ENCODE measurements at places on chromosomes 2 and 18.

GRCh38 chr18:48153613-48154481 is 223.4 kb upstream of the SMAD2 start:
- peak; percentile 89 for DNase-seq

DNA sequence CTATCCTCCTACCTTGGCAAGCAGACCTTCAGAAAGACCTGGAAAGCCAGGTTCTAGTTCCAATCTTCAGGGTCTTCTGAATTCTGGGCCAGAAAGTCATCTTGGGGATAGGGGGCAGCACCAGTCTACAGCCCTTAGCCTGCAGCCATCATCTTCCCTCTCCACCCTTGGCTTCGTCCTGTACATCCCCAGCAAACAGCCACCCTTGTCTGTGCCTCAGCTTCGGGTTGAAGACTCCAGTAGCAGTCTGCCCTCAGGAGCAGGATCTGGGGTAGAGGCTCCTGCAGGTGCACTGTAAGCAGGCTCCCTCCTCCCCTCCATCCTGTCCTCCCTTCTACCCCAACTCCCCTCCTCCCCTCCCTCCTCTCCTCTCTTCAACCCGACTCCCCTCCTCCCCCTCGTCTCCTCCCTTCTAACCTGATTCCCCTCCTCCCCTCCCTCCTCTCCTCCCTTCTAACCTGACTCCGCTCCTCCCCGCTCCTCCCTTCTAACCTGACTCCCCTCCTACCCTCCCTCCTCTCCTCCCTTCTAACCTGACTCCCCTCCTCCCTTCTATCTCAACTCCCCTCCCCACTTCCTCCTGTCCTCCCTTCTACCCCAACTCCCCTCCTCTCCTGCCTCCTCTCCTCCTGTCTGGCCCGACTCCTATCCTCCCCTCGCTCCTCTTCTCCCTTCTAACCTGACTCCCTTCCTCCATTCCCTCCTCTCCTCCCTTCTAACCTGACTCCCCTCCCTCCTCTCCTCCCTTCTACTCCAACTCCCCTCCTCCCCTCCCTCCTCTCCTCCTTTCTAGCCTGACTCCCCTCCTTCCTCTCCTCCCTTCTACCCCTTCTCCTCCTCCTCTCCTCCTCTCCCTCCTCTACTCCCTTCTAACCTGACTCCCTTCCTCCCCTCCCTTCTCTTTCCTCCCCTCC is 90.1 kb upstream of the SMAD2 start:
- DNase-seq = no peak

- DNase-seq = no peak
These were observed 9.0 kb upstream of the CWC22 start for GRCh38 chr2:180015951-180016709.

DNA sequence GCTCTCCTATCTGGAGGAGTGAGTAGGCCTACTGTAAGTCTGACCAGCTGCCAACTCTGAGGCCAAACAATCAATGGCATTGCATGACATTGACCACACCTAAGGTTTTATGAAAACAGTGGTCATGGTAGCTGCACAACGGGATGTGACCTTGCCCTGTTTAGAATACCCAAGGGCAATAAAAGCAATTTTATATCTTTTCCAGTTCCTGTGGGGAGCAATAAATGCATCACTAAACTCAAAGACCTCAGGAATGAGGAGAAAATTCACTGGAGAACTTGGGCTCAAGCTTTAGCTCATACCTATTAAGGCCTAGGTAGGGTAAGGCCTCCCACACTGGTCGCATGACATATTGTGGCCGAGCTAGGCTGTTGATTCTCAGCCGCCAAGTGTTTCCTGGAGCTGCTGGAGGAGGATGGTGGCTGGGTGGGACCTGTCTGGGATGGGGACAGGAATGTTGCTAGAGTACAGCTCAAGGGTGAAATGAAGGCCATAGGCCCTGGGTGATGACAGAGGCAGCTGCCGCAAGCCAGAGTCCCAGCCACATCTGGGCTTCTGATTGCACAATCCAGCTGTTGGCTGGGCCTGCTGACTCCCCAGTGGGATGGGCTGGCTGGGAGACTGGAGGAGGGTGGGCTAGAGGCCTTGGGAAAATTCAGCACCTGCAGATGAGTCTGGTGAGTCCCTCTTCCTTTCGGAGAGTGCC is 313.7 kb downstream of the CYP26B1 start:
- DNase-seq = no peak

DNA sequence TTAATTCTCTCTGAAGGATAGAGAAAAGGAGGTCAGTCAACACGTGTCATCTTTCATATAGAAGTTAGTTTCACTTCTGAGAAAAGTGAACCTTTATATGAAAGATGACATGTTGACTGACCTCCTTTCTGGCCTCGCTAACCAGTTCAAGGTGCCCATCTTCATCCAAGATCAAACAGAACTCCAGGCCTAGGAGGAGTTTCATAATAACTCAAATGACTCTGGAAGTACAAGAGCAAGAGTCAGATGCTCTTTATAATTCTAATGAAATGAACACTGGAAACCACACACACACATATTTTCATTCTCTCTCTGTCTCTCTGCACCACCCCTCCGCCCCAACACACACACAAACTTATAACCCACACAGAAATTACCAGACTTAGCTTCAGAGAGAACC is 16.3 kb downstream of the ANKRD44 start:
- DNase-seq = no peak

GRCh38 chr18:63087421-63088230 is 231.9 kb downstream of the BCL2 start:
- DNase-seq = no peak

DNA sequence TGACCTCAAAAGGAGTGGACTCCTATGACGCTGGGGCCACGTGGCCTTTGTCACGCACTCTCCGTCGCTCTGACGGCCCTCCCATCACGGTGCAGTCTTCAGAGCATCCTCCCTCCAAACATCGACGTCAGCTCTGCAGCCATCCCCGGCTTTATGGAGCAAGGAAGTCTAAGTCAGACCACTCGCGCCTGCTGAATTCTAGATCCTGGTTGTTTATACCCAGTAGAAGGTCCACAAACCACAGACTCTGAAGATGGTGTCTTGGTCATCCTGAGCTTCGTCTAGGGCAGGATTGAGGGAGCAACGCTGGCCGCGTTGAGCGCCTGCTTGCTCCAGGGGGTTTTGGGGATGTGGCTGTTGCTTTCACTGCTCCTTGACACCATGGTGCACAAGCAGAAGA is 228.0 kb upstream of the SALL3 start:
- DNase-seq = no peak

DNA sequence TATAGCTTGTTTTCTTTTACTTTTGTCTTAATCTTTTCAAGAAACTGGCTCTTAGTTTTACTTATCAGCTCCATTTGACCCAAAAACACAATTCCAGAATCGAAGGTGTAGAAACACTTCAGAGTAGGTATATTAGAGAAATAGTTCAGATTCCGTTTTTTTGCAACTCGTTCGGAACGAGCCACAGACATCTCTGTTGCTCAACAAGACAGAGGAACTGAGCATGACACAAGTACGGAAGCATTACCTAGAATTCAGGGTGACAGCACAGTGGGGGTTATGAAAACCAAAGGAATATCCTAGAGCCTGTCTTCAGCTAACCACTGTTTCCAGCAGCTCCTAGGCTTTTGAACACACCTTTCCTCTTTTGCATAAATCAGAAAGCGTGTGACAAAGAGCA is 5.0 kb downstream of the HRH4 start:
- DNase-seq = no peak

- DNase-seq = peak; percentile 44
These were observed 86.1 kb downstream of the SLC25A12 start for GRCh38 chr2:171807831-171808393.

DNA sequence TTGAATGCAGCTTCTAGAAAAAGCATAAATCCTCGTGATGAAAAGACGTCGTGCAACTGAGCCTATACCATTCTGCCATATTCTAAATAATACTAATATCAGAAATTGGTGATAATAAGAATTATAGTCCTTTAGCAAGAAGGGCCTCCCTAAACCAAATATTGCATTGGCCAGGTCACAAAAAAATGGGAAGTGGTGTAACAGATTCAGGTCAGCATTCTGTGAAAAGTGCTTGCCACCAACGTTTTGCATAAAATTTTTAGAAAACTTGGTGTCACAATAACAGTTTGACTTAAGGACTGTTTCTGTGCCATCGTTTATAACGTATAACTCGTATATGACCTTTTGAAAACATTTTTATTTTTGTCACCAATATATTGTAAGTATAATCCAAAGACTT is 603.6 kb downstream of the CPS1 start:
- DNase-seq = no peak

- peak; percentile 94 for DNase-seq
These were observed 72.5 kb downstream of the DGKD start for GRCh38 chr2:233426619-233427342.

GRCh38 chr2:105237045-105237765 is 4.3 kb upstream of the GPR45 start:
- no peak for DNase-seq

DNA sequence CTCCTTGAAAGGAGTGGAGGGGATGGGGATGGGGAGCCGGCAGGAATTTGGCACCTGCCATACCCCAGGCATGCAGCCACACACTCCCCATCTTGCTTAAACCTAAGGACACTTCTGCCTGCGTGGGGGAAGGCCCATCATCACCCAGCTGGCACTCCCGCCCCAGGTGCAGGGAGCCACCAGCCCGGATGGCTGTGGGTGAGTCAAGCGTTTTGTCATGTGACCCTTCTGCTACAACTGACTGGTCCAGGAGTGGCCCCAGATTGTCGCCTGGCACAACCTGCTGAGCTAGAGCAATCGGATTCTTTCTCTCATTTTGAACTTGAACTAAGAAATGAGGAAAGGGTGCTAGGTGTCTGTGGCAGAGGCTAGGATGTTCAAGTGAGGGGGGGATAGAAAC is 61.3 kb downstream of the TSN start:
- no peak for DNase-seq

DNA sequence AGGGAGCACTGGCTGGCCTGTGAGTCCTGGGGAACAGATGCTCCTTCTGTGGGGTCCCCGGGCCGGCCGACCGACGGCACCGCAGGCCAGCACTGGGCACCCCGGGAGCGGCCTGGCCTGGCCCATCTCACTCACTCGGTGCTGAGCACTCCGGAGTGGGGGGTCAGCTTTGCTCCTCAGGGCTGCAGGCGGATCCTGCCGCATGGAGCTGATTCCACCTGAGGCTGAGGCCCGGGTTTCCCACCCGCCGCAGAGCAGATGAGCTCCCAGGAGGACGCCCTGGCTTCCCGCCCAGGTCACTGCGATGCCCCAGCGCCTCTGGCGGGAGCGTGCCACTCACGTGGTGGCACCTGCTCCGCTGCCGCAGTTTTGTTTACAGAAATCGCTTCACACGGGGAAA is 418.6 kb downstream of the GALR1 start:
- DNase-seq = no peak

DNA sequence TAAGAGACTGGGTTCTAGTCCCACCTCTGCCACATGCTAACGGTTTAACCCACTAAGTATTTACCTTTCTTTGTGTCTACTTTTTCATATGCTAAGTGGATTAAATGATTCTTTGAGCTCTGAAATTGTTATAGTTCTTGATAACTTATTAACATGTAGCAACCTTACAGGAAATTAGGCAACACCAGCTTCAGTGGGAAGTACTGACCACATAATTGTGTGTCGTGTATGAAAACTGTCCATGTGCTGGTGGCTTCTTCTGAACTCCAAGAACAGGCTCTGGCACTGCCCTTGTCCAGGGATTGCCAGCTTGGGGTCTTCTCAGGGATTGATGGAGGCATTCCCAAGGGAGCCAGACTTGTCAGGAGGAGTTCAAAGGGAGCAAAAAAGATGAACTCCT is 427.7 kb downstream of the TGIF1 start:
- peak; percentile 44 for DNase-seq

- no peak for DNase-seq
These were observed 895.2 kb upstream of the ZEB2 start for GRCh38 chr2:145415151-145415550.

- DNase-seq = peak; percentile 66
These were observed 1.2 kb upstream of the CHMP1B start for GRCh38 chr18:11849841-11850634.

DNA sequence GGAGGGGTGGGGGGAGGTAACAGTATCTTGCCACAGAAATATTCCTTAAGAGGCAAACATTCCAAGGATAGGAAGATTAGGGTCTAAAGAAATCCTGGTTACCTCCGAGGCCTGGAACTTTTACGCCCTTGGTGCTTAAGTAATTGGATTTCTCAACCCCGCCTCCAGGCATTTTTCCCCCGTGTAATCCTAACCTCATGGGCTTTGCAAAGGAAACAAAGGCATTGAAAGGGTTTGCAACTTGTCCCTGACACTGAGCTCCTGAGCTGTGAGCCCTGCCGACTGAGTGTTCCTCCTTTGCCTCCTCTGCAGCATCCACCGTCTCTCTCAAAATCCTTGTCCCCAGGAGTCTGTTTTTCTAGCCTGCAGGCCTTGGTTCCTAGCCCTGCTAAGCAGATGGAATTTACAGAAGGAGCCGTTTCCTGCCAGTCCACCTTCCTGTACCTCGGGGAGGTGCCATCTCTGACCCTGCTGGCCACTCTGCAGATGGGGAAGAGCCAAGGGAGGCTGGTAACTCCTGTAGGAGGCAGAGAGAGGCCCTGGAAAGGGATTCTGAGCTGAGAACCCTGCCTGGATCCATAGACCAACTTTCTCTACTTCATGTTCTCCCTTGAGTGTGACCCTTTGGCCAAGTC is 24.2 kb downstream of the TET3 start:
- peak; percentile 12 for DNase-seq

DNA sequence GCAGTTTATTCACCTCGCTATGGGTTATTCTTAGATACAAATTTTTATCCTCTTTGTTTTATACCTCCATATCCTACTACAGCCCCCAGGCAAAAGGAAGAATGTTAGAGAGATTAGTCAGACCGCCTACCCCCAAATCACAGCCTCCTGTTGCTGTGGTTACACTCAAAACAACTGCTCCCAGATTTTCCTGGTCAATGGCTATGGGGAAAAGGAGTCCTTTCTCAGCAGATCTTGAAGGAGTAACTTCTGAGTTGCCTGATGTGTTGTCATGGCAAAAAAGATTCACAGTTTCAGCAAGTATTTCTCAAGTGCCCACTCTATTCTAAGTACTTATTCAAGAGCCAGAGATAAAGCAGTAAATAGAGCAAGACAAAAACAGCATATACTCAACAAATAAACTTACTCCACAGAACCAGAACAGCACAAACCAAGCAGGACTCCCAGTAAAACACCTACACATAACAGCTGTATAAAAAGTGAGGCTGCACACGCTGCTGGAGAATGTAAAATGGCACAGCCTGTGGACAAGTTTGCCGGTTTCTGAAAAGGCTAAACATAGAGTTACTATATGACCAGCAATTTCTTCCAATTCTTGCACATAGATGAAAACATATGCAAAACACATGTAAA is 104.8 kb downstream of the NOL10 start:
- DNase-seq = peak; percentile 92

Data from NCI-H226 (cell line).